ENCODE measurements at places on chromosomes 12 and 14. TPM values are rescaled to one million over a fixed set of nuclear protein-coding genes. Genes with fewer than 3 reads are reported as not detected.

NID2 gene
- total RNA-seq: 5.4 TPM

TAS2R19 gene
- total RNA-seq: 1.4 TPM

NR1H4 gene
- total RNA-seq: not detected

GRCh38 chr12:93199831-93200236 lies 177.9 kb upstream of the NUDT4 start:
- H3K27me3 ChIP-seq: no peaks in the 10 kb centered on the region
- H3K4me3 ChIP-seq: no peak overlapping the region
- DNase-seq: no peak
- H3K27ac ChIP-seq: no peak overlapping the region

DNA sequence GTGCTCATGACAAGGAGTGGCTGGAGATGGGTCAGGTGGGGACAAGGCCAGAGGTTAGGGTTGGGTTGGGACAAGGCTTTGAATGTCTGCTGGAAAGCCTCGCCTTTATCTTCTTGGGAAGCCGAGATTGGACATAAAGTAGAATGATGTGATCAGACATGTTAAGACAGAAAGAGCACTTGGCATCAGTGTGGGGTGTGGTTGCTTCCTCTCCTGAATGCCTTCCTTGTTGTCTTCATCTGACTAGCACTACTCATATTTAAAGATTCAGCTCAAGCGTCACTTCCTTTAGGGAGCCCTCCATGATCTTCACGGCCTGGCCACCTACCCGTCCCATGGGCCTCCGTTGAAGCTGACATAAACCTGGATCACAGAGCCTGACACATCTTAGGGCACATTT lies 14.8 kb upstream of the C12orf75 start:
- DNase-seq: no peak
- no peak overlapping the region for H3K4me3 ChIP-seq
- no peak overlapping the region for H3K27ac ChIP-seq
- peaks cover 42% of the 10 kb centered on the region for H3K27me3 ChIP-seq
- no peaks in the 10 kb centered on the region for H3K4me1 ChIP-seq
- H3K36me3 ChIP-seq: peaks cover 42% of the 10 kb centered on the region

DNA sequence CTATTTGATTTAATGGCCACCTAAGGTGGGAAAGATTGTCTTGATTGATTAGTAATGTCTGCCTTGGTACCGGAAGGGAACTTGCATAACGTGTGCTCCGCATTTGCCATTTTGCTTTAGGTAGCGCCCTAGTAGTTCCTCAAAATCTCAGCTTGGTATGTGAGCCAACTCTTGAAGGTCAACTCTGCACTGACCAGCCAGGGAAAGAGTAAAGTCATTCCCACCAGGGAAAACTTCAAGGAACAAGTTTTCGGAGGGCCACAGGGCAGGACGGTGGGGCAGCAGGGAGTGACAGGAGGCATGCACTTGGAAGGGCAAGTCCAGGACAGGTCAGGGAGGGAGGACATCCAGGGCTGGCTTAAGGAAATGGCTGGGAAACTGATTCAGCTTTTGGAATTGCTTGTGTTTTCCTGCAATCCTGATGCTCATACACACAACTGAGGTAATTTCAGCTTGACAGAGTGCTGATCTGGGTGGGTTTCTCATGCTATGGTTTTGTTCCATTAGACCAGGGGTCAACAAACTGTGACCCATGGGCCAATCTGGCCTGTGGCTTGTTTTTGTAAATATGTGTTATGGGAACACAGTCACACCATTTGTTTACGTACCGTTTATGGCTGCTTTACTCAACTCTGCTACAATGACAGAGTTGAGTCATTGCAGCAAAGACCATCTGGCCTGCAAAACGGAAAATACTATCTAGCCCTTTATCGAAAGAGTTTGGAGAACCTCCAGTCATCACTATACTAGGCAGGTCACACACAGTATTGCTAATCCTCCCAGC lies 184.5 kb downstream of the RBM19 start:
- peaks cover 17% of the 10 kb centered on the region for H3K27me3 ChIP-seq
- DNase-seq: no peak
- no peak overlapping the region for H3K27ac ChIP-seq
- H3K36me3 ChIP-seq: no peaks in the 10 kb centered on the region
- no peak overlapping the region for H3K4me3 ChIP-seq

GRCh38 chr12:97435153-97435552 lies 27.5 kb upstream of the RMST start:
- H3K27me3 ChIP-seq: no peaks in the 10 kb centered on the region
- H3K36me3 ChIP-seq: peaks cover 8% of the 10 kb centered on the region
- no peak overlapping the region for H3K4me3 ChIP-seq
- H3K4me1 ChIP-seq: peaks cover 5% of the 10 kb centered on the region

- no peak overlapping the region for H3K4me3 ChIP-seq
- H3K4me1 ChIP-seq: peaks cover 61% of the 10 kb centered on the region
- H3K27ac ChIP-seq: no peak overlapping the region
- H3K27me3 ChIP-seq: no peaks in the 10 kb centered on the region
- H3K36me3 ChIP-seq: no peaks in the 10 kb centered on the region
- DNase-seq: no peak
These were observed 268.5 kb downstream of the PAWR start for GRCh38 chr12:79422060-79422812.

GRCh38 chr12:67752226-67752732 lies 103.7 kb downstream of the DYRK2 start:
- no peaks in the 10 kb centered on the region for H3K27me3 ChIP-seq
- H3K4me1 ChIP-seq: peaks cover 15% of the 10 kb centered on the region
- no peak overlapping the region for H3K4me3 ChIP-seq
- H3K27ac ChIP-seq: no peak overlapping the region

DNA sequence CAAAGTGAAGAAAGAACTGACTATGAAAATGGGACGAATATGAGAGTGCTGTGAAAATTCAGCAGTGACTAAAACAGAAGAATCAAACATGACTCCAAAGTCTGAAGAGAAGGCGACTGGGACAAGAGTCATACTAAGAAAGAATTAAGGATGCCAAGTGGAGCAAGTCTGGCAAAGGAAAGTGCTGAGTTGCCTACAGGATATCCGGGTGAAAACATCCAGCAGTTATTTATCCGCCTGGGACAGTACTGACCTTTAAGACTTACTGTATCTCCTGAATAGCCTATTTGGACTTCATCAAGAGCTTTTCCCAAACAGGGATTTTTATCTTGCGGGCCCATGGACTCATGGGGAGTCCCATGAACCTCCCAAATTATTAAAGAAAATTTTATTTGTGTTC lies 41.1 kb downstream of the KICS2 start:
- H3K4me3 ChIP-seq: no peak overlapping the region
- no peak for DNase-seq
- no peaks in the 10 kb centered on the region for H3K4me1 ChIP-seq

- H3K4me3 ChIP-seq: no peak overlapping the region
- H3K4me1 ChIP-seq: peaks cover 12% of the 10 kb centered on the region
- peaks cover 4% of the 10 kb centered on the region for H3K27me3 ChIP-seq
- peaks cover 10% of the 10 kb centered on the region for H3K36me3 ChIP-seq
These were observed 11.1 kb downstream of the TXNRD1 start for GRCh38 chr12:104226672-104227071.

GRCh38 chr12:27769142-27769673 lies 10.8 kb upstream of the KLHL42 start:
- H3K36me3 ChIP-seq: no peaks in the 10 kb centered on the region
- H3K4me1 ChIP-seq: no peaks in the 10 kb centered on the region
- no peak for DNase-seq
- no peaks in the 10 kb centered on the region for H3K27me3 ChIP-seq

DNA sequence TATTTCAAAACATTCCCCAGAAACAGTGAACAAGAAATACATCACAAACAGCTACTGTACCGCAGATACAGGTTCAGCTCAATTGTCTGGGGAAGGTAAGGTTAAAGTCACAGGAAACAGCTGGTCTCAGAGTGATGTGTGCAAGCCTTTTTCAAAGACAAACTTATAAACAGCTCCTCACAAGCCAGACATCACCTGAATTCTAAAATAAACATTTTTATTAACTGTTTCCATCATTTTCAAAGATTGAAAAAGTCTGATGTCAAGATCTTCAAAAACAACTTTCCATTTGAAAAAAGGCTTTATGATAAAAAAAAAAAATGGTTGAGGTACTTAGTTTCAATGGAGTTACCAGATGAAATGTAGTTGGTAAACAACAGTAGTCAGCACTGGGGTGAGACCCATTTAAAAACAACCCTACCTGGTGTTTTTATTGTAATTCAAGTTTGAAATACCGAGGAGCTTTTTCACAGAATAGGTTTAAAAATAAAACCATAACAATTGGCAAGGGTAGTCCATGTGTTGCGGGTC lies 4.0 kb downstream of the BTG1 start:
- peak overlapping the region; percentile 99 for H3K4me3 ChIP-seq
- H3K27ac ChIP-seq: no peak overlapping the region
- DNase-seq: no peak
- peaks cover 31% of the 10 kb centered on the region for H3K36me3 ChIP-seq

DNA sequence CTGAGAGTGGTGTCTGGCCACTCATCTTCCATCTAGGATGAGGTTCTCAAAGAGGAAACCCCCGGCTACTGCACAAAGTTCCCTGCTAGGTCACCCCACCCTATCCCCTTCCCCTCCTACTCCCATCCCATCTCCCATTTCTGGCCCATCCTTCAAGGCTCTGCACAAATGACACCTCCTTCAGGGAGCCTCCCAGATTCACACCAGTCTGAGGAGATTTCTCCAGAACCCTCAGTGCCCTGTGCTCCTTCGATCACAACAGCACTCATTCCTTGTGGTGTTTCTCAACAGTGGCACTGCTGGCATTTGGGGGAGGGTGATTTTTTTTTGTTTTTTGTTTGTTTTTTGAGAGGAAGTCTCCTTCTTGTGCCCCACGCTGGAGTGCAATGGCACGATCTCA lies 2.9 kb downstream of the CAMKK2 start:
- no peak overlapping the region for H3K27ac ChIP-seq
- H3K36me3 ChIP-seq: peaks cover 7% of the 10 kb centered on the region
- no peaks in the 10 kb centered on the region for H3K27me3 ChIP-seq

DNA sequence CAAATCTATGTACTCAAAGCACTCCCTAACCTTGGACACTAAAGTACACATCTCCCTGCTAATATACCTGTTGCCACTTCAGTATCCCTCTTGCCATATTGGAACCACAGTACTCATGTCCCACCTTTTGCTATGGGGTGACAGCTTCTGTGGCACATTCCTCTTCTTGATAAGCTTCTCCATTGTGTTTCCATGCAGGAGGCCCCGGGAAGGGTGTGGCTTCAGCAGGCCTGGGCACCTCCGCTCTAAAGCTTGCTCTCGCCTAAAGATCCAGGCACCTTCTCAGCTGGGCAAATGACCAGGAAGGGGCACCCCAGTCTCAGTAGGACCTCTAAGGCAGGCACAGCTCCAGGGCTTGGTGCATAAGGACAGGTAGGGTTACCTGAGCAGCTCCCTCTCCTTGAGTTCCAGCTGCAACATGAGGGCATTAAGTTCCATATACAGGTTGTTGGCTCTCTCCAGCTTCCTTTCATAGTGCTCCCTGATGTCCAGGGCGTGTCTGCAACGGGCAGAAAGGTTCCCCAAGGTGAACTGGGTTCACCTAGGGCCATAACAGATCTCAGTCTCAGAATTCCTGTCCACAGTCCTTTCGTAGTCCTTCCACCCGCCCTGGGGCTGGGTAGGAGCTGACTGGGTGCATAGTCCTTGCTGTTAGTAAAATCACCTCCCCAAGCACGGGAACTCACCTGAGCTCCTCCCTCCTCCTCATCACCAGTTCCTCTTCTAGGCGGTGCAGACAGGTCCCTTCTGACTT lies 15.9 kb downstream of the MAP3K12 start:
- peaks cover 15% of the 10 kb centered on the region for H3K4me1 ChIP-seq
- peaks cover 50% of the 10 kb centered on the region for H3K36me3 ChIP-seq
- H3K27me3 ChIP-seq: no peaks in the 10 kb centered on the region
- peak overlapping the region; percentile 74 for H3K27ac ChIP-seq
- DNase-seq: no peak

DNA sequence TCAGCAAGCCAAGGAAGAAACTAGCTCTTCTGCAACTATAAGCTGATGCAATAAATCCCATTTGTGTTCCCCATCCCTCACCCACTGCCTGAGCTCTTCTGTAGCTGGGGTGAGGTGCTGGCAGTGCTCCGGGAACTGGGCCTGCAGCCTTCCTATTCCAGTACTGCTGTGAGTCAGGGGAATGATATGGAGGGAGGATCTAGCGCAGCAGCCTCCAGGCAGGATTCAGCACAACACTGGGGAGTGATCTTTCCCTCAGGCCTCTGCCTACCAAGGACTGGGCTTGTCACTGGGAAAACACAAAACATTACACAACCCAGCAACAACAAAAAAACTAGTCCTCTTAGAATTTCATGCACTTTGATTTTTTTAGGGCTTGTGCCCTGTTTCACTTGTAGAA lies 58.7 kb downstream of the ST8SIA1 start:
- DNase-seq: no peak
- H3K27me3 ChIP-seq: no peaks in the 10 kb centered on the region
- no peak overlapping the region for H3K27ac ChIP-seq
- no peak overlapping the region for H3K4me3 ChIP-seq
- H3K4me1 ChIP-seq: no peaks in the 10 kb centered on the region

DNA sequence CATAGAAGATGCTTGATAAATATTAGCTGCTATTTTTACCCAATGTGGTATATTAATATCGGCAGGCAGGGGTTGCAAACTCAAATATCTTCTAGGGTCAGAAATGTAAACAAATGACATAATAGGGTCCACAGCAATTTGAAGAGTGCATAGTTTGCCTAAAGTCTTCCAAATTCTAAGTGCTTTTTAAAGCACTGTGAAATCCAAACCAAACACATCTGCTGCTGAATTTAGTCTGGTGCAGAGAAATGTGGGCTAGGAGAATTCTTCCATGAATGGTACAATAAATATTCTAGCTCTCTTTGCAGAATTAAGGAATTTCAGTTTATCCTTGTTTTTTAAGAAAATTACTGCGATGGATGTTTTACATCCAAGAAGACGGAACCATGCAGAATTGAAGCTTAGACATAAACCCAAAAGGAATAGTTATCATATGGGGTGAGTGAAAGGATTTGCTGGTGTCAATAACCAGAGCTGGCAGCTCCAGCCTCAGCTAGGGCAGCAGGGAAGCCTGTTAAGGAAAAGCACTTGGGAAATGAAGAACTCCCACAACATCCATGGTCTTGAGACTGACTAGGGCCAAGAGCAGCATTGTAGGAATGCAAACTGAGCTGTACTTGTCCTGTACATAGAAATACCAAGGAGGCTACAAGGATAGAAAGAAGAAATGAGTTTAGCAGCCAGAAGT lies 65.5 kb downstream of the PTPRR start:
- no peaks in the 10 kb centered on the region for H3K36me3 ChIP-seq
- H3K4me1 ChIP-seq: peaks cover 13% of the 10 kb centered on the region
- H3K27ac ChIP-seq: no peak overlapping the region
- H3K4me3 ChIP-seq: no peak overlapping the region
- H3K27me3 ChIP-seq: peaks cover 15% of the 10 kb centered on the region

GRCh38 chr12:130031571-130032189 lies 127.9 kb upstream of the TMEM132D start:
- DNase-seq: peak; percentile 83
- no peak overlapping the region for H3K4me3 ChIP-seq
- H3K36me3 ChIP-seq: peaks cover 51% of the 10 kb centered on the region
- H3K27me3 ChIP-seq: peaks cover 31% of the 10 kb centered on the region
- H3K27ac ChIP-seq: no peak overlapping the region

Measured in WTC11 (cell line).